ENCODE measurements at places on chromosomes 6 and 20.

GRCh38 chr6:85390775-85391174 is 59.1 kb upstream of the NT5E start:
- no peak for DNase-seq

DNA sequence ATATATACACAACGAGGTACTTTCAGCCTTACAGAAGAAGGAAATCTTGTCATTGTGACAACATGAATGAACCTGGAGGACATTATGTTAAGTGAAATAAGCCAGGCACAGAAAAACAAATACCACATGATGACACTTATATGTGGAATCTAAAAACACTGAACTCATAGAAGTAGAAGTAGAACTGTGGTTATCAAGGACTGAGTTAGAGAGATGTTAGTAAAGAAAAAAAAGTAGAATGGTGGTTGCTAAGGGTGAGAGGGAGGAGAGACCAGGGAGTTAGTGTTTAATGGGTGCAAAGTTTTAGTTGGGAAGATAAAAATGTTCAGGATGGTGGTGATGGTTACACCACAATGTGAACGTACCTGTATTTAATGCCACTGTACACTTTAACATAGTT is 4.8 kb upstream of the STX11 start:
- no peak for DNase-seq

GRCh38 chr20:61841551-61841950 is 224.1 kb downstream of the TAF4 start:
- no peak for DNase-seq

DNA sequence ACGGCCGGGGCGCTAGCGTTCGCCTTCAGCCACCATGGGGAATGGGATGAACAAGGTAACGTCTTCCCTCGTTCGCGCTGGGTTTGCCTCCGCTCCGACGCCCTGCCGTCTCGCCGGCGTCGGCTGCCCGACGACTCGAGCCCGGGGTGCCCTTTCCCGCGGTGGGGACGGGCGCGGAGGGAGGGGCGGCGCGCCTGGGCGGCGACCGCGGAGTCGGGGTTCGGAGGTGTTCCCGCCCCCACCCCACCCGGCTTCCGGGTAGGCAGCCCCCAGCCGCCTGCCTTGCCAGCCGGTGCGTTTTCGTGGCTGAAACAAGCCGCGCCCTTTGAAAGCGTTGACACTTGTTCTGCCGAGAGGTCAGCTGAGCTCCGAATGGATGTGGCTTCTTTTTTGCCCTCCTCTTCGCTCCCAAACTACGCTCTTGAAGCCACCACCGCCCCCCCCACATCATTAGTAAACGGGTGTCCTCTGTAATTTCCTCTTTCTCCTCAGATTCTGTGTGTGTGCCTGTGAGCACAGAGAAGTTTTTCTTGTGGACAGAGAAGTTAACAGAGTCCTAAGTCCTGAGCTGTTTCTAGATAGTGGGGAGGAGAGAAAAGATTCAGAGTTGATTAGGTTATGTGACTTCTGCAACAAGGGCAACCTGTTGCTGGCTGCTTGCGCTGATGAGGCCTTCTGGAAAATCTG is 362 bp downstream of the DUSP22 start:
- peak; percentile 93 for DNase-seq

DNA sequence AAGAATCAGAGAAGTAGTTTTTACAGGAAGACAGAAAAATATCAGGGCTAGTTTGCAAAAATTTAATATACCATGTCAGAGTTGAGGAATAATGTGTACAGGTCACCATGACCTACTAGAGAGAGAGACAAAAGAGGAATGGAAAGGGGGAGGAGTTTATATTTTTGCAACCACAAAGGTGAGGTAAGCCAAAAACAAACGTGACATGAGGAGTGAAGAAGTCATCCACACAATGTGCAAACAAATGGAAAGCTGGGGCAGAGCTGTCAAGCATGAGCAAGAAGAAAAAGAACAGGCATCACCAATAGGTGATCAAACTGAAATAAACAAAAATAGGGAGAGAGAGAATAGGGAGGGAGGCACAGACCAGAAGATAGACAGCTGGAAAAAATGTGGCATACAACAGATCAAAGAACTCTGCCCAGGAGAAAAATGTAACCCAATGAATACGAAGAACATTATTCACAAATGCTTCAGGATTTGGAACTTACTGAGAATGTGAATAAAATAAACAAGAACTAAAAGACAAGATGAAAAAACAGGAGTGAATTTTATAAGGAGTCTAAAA is 15.5 kb downstream of the RARS2 start:
- no peak for DNase-seq

- no peak for DNase-seq
These were observed 319.1 kb downstream of the CD83 start for GRCh38 chr6:14436592-14437132.

DNA sequence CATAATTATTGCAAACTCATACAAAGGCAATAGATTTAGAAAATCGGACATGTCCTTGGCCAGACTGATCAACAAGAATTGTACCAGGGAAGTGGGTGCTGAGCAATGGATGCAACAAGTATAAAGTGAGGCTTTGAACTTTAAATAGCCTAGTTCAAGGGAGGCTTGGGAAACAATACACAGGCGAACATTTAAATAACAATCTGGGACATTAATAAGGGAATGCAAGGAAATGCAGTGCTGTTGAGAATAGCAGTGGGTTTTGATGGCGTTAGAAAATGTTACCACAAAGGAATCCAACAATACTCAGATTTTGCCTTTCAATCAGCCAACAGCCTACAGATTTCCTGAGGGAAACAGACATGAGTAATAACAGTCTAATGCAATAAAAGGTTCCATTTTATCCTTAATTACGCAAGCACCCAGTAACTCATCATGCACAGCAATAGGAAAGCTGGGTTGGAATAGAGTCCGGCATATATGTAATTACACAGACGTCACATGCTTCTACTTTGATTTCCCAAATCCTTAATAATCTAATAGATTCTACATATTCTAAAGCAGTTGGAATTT is 134.6 kb downstream of the PHACTR1 start:
- no peak for DNase-seq

DNA sequence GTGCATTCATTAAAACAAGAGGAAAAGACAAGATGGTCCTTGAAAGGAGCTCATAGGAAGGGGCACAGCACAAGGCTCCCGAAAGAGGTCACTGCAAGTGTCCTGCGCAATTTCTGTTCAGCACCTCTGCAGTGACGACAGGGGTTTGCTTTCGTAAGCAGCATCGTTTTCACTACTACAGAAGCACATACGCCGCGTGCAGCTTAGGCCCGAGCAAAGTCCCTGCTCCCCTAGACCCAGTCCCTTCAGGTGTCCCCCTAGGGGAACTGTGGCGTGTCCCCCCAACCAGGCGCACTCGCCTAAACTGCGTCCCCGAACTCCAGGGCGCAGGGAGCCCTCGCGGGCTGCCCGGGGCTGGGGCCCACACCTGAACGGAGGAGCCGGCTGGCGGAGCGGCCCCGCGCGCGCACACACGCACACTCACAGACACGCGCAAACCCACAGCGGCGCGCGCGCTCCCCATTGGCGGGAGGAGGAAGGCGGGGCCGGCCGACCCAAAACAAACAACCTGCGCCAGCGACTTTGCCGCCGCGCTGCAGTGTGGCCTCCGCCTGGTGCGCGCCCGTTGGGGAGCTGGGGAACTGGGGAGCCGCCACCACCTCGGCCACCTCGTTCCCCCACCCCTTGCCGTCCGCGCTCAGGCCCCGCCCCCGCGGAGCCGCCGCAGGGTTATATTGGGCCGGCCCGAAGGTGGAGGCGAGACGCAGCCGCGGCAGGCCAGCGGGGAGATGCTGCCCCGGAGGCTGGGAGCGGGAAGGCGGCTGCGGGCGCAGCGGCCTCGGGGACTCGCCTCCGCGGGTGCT is at the start of gene FOXQ1:
Gene FOXQ1, plus strand, starts transcription at position 699 of the 803 bp plus-strand sequence. CDS start 607 bp downstream, outside the sequence.
- no peak for DNase-seq

GRCh38 chr6:13920552-13920951 is 4.2 kb upstream of the RNF182 start:
- DNase-seq, result no peak

DNA sequence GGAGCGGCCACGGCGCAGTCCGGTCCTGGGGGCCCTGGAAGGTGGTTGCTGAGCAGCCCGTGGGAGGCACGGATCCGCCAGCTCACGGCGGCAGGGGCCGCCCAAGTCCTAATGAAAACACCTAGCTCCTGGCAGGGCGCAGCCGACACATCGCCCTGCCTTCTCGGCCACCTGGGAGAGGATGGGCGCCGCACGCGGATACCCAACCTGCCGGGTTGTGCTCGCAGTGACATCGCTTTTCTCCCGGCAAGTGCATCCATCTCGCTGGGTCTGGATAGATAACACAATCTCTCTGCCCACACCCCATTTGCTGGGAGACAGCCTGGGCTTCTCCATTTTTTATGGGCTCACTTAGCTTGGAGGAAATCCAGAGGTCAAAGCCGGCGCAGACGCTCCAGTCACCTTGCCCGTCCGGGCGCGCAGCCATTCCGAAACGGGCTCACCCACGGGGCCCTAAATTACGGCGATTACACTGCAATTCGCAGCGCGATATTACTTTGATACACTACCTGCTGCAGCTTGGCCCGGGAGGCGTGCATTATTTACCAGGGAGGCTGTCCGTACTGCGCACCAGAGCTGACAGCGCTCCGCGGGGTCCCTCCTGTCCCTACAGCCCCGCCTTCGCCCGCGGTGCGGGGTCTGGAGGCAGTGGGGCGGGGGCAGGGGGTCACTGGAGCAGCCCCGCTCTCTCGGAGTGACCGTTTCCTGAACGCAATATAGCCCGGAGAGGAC is 36.2 kb upstream of the CCDC167 start:
- DNase-seq, result no peak

DNA sequence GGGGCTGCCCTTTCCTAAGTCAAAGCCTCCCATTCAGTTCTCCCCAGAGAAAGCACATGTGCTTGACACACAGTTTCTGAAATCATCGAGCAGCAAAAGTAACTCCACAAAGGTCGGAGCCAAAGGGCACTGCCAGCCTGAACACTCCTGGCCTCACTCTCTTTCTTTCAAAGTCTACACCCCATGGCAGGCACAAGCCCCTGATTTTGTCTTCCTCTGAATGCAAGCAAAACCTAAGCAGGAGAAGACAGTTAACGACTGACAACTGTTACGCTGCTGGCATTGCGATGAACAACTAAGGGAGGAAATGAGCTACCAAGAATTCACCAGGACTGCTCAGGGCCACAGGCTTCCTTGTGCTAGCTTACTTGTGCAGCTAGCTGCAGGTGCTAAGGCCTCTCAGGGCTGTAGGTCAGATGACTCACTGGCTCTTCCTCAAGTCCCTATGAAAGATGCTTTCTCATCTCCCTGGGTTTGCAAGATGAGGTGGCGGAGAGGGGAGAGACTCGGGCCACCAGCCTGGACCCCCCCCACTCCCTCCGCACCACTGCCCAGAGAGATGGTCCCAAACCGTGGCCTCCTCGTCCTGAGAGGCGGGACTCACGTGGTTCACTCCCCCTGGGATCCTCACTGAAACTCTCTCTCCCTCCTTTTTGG is 208.2 kb downstream of the DLL1 start:
- DNase-seq, result no peak

- DNase-seq, result no peak
These were observed 27.8 kb downstream of the CHRNA4 start for GRCh38 chr20:63333241-63333836.

- DNase-seq, result no peak
These were observed 72.3 kb upstream of the PDE7B start for GRCh38 chr6:135779213-135779612.

- DNase-seq, result no peak
These were observed 215.2 kb downstream of the TMEM242 start for GRCh38 chr6:157107915-157108651.

GRCh38 chr6:79630883-79631692 is at the start of gene SH3BGRL2:
TSS of gene SH3BGRL2 (plus strand) at chr6:79631329. CDS start at chr6:79631462, 133 bp downstream.
- peak; percentile 81 for DNase-seq

GRCh38 chr6:113092795-113093194 is 745.7 kb downstream of the RFPL4B start:
- DNase-seq, result no peak

GRCh38 chr20:58044286-58044685 is 184.2 kb downstream of the ANKRD60 start:
- no peak for DNase-seq

- no peak for DNase-seq
These were observed 48.6 kb upstream of the PTPRT start for GRCh38 chr20:43238266-43238665.

GRCh38 chr6:36724514-36725390 is 27.1 kb downstream of the RAB44 start:
- DNase-seq, result peak; percentile 86

DNA sequence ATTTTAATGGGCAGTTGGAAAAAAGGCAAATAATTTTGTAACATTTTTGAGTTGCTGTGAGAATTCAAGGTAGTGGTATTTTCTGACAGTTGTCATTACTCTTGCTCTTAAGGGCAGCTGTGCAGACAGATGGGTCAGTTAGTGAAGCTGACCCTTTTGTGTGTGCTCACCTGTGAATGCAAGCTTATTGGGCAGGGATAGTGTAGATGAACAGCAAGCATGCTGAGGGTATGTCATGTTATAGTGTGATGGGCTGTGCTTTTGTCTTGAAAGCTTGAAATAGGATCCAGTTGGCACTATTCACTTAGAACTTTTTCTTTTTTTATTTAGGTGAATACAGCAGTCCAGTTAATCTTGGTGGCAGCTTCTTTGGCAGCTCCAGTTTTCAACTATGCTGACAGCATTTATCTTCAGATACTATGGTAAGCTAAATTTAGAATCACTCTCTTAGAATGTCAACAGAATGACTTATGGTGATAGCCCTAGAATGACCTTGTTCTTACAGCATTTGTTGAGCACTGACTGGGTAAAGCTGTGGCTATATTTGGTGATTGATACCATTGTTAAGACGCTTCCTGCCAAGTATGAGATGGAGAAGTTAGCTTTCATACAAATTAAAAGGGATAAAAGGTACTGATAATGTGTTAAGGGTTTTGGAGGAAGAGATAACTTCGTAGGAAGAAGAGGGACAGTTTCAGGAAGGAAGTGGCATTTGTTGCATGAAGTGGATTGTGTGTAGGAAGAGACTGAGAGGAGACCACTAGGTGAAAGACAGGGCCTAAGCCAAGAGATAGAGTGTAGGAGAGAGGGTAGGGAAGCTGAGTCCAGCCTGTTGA is 19.5 kb downstream of the LRRN4 start:
- peak; percentile 13 for DNase-seq

GRCh38 chr20:19995220-19995863 is 21.8 kb upstream of the NAA20 start:
- DNase-seq, result peak; percentile 68

DNA sequence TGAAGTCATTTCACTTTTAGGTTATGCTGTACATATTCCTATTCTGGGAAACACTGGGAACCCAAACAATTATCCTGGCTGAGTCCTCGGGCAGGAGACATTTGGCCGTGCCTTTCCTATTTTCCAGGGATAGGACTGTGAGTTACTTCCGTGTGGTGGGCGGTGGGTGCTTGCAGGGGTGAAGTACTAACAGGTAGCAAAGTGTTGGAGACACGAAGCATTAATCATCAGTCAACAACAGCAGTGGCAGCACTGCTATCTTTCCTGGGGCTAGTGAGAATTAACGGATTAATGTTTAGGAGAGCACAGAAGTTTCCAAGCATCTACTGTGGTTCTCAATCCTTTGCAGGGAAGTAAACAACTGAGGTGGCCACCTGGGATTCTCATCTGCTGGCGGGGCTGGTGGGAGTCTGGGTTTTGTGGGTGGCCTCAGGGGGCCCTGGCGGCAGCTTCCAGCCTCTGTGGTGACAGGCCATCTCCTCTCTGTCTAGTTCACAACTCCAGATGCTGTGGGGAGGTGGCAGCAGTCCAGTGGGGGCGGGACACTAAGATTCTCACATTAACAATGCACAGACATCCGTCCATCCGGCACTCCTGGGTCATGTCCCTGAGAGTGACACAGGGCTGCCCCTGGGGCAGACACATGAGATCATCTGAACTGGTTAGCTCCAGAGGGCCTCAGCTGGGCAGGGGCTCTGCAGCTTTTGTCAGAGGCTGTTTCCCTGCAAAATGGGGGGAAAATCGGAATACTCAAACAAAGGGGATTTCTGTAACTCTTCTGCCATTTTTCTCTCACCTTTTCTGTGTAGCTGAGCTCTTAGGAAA is 90.9 kb downstream of the GJA10 start:
- DNase-seq, result no peak

Measured in suppressor macrophage (primary cell).